ENCODE measurements at places on chromosomes 11 and 22. TPM values are rescaled to one million over a fixed set of nuclear protein-coding genes. Genes with fewer than 3 reads are reported as not detected.

DNA sequence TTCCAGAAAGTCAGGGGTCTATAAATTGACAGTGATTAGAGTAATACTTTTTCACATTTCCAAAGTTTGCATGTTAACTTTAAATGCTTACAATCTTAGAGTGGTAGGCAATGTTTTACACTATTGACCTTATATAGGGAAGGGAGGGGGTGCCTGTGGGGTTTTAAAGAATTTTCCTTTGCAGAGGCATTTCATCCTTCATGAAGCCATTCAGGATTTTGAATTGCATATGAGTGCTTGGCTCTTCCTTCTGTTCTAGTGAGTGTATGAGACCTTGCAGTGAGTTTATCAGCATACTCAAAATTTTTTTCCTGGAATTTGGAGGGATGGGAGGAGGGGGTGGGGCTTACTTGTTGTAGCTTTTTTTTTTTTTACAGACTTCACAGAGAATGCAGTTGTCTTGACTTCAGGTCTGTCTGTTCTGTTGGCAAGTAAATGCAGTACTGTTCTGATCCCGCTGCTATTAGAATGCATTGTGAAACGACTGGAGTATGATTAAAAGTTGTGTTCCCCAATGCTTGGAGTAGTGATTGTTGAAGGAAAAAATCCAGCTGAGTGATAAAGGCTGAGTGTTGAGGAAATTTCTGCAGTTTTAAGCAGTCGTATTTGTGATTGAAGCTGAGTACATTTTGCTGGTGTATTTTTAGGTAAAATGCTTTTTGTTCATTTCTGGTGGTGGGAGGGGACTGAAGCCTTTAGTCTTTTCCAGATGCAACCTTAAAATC is 5.3 kb downstream of the MALAT1 start:
- H3K4me3 ChIP-seq = peak overlapping the region; percentile 100
- peaks cover 48% of the 10 kb centered on the region for H3K36me3 ChIP-seq
- no peak for DNase-seq
- no peaks in the 10 kb centered on the region for H3K27me3 ChIP-seq
- peaks cover 28% of the 10 kb centered on the region for H3K4me1 ChIP-seq

GRIA4 gene
- not detected for polyA plus RNA-seq

DNA sequence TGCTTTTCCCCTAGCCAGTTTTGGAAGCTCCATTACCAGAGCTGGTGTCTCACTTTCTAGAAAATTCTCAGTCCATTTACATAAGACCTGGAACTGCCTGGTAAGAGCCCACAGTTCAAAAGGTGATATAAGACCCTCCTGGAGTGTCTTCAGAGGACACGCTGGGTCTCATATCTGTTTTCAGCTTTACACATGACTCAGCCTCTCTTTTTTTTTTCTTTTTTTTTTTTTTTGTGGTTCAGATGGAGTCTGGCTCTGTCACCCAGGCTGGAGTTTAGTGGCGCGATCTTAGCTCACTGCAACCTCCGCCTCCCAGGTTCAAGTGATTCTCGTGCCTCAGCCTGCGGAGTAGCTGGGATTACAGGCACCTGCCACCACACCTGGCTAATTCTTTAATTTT is 30.7 kb downstream of the WEE1 start:
- no peaks in the 10 kb centered on the region for H3K4me1 ChIP-seq
- no peaks in the 10 kb centered on the region for H3K27me3 ChIP-seq
- no peaks in the 10 kb centered on the region for H3K36me3 ChIP-seq
- H3K27ac ChIP-seq = no peak overlapping the region

OR52D1 gene
- polyA plus RNA-seq = not detected

DNA sequence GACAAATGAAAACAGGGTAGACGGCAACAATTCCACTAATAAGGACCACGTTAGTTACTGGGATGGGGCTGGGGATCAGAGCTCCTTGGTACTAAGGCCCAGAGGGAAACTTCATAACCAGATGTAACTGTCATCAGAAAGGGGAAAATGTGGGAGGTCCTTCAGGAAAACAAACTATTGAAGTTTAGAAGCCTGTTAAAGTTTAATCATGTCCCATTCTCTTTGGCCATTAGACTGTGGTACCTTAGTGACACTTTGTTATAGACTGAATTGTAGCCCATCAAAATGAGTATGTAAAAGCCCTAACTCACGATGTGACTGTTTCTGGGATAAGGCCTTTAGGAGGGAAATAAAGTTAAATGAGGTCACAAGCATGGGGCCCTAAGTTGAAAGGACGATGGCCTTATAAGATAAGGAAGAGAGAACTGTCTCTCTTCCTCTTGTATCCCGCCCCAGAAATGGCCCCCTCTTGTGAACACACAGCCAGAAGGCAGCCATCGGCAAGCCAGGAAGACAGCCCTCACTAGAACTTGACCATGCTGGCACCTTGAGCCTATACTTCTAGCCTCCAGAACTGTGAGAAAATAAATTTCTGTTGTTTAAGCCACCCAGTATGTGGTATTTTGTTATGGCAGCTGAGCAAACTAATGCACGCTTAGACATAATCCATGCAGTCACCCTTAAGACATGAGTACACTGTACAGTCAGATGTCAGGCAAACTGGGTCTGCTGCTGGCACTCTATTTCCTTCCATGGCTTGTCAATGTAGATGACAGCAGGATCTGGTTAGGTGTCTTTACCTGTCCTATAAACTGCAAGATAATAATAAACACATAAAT is 26.9 kb upstream of the USP47 start:
- H3K4me1 ChIP-seq = peaks cover 20% of the 10 kb centered on the region
- no peak for DNase-seq
- peak overlapping the region; percentile 87 for H3K27ac ChIP-seq
- H3K4me3 ChIP-seq = no peak overlapping the region
- H3K27me3 ChIP-seq = no peaks in the 10 kb centered on the region

OR5D13 gene
- polyA plus RNA-seq = not detected

SYNGR1 gene
- 3.6 TPM for polyA plus RNA-seq

- H3K4me1 ChIP-seq = no peaks in the 10 kb centered on the region
- H3K36me3 ChIP-seq = no peaks in the 10 kb centered on the region
- no peak overlapping the region for H3K4me3 ChIP-seq
These were observed 95.2 kb downstream of the MRTFA start for GRCh38 chr22:40541300-40541699.

- no peak for DNase-seq
- peaks cover 9% of the 10 kb centered on the region for H3K4me1 ChIP-seq
- no peak overlapping the region for H3K4me3 ChIP-seq
- no peaks in the 10 kb centered on the region for H3K36me3 ChIP-seq
- no peaks in the 10 kb centered on the region for H3K27me3 ChIP-seq
- H3K27ac ChIP-seq = no peak overlapping the region
These were observed 2.5 kb upstream of the APOL4 start for GRCh38 chr22:36204001-36204631.

- no peak for DNase-seq
- no peak overlapping the region for H3K27ac ChIP-seq
- H3K36me3 ChIP-seq = no peaks in the 10 kb centered on the region
These were observed 413.9 kb downstream of the TENM4 start for GRCh38 chr11:79026803-79027445.

MYO7A gene
- 8.3 TPM for polyA plus RNA-seq

- H3K36me3 ChIP-seq = no peaks in the 10 kb centered on the region
- H3K4me1 ChIP-seq = peaks cover 5% of the 10 kb centered on the region
- H3K4me3 ChIP-seq = no peak overlapping the region
- H3K27me3 ChIP-seq = no peaks in the 10 kb centered on the region
These were observed 5.2 kb upstream of the SMTN start for GRCh38 chr22:31075961-31076360.

GRCh38 chr11:113043698-113044097 is 82.5 kb downstream of the NCAM1 start:
- DNase-seq = no peak
- H3K27ac ChIP-seq = no peak overlapping the region
- no peak overlapping the region for H3K4me3 ChIP-seq
- no peaks in the 10 kb centered on the region for H3K4me1 ChIP-seq
- no peaks in the 10 kb centered on the region for H3K27me3 ChIP-seq
- H3K36me3 ChIP-seq = no peaks in the 10 kb centered on the region

DNA sequence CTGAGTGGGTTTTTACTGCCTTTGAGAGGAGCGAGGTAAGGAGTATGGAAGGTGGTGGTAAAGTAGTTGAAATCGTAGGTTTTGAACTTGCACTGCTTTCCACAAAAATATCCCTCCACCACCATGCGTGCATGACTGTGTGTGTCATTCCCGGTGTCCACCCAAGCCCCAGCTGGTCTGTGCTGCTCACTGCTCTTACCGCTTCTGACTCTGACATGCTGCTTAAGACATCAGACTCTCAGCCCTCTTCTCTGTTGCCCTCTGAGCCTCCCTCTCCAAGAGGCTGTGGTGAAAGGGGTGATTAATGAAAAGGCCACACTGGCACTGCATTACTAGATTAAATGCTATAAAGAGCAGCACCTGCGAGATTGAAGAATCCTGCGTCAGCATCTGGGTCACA is 128.7 kb downstream of the SPATA19 start:
- no peaks in the 10 kb centered on the region for H3K4me1 ChIP-seq
- no peak overlapping the region for H3K27ac ChIP-seq
- no peak for DNase-seq
- no peaks in the 10 kb centered on the region for H3K27me3 ChIP-seq
- no peaks in the 10 kb centered on the region for H3K36me3 ChIP-seq
- no peak overlapping the region for H3K4me3 ChIP-seq

- peaks cover 2% of the 10 kb centered on the region for H3K27me3 ChIP-seq
- DNase-seq = peak; percentile 29
- H3K4me1 ChIP-seq = no peaks in the 10 kb centered on the region
- H3K36me3 ChIP-seq = no peaks in the 10 kb centered on the region
- no peak overlapping the region for H3K4me3 ChIP-seq
These were observed 173.9 kb upstream of the B3GAT1 start for GRCh38 chr11:134585666-134586610.

DNA sequence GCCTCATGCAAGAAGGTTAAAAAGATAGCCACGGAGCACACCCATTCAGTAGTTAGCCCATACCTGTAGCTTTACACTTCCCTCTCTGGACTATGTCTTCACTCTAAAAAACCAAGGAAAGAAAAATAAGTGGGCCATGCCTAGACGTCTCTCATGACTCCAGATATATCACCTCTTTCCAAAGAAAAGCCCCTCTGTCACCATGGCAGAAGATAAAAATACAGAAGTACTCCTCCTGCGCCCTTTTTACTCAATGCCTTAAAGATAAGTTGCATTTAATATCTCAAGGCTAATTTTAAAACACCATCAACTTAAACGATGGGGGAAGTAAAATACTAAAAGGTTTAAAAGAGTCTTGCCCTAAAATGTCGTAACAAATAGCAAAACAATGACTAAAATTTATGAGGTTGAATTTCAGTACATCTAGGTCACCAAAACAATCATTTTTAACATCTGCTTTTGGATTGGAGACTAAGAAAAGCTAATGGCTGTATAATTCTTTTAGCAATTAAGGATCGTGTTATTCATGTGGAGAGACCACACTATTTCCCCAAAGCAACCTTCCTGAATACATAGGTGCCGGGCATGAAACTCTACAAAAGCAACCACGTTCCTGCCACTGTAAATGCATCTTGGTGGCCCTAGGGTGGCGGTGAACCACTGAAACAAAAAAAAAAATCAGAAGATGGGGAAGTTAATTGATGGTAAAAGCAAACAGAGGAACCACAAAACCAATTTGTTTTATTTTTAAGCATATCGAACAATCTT is 46.0 kb downstream of the CELF1 start:
- peaks cover 38% of the 10 kb centered on the region for H3K4me1 ChIP-seq
- H3K27me3 ChIP-seq = no peaks in the 10 kb centered on the region
- no peak overlapping the region for H3K4me3 ChIP-seq
- H3K27ac ChIP-seq = no peak overlapping the region
- DNase-seq = no peak

TMEM191C gene
- not detected for polyA plus RNA-seq

GRCh38 chr22:31970490-31971444 is 26.4 kb downstream of the YWHAH start:
- peak overlapping the region; percentile 41 for H3K4me3 ChIP-seq
- H3K27ac ChIP-seq = peak overlapping the region; percentile 9
- H3K36me3 ChIP-seq = no peaks in the 10 kb centered on the region
- H3K4me1 ChIP-seq = peaks cover 3% of the 10 kb centered on the region
- H3K27me3 ChIP-seq = no peaks in the 10 kb centered on the region
- DNase-seq = peak; percentile 97

DNA sequence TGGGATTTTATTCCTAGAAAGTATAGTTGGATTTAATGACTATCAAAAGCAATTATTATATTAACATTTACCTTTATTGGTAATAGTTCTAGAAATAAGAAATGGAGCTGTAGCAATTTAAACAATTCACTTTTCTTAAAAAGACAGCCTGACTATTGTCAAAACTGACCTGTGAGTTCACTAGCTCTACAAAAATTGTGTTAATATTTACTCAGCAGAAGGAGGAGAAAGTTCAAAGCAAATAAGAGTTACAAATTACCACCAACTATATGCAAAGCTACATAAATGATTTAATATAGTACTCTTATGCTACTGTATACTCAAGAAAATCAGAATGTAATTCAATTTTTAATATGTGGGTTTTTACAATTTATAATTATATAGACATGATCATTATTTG is 310.0 kb downstream of the DCDC1 start:
- no peak overlapping the region for H3K27ac ChIP-seq
- H3K27me3 ChIP-seq = no peaks in the 10 kb centered on the region
- H3K4me3 ChIP-seq = no peak overlapping the region
- H3K36me3 ChIP-seq = no peaks in the 10 kb centered on the region

- no peaks in the 10 kb centered on the region for H3K36me3 ChIP-seq
- H3K27ac ChIP-seq = no peak overlapping the region
- peaks cover 9% of the 10 kb centered on the region for H3K4me1 ChIP-seq
- no peak for DNase-seq
- no peak overlapping the region for H3K4me3 ChIP-seq
These were observed 753.7 kb downstream of the NTM start for GRCh38 chr11:132123854-132124835.

DNA sequence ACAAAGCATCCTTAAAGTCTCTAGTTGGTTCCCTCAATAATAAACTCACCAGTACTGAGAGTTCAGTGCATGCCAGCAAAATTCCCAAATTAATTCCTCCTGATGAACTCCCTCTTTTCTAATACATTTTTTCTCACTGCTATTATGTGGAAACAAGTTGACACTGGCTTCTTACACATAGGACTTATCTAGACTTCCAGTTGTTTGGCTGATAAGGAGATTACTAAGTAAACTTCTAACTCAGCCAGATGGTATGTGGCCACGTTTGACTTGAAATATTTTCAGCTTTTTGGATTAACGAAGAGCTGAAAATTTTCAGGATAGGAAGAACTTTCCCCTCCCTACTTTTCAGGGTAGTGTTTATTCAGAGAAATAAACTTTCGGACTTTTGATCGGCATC is 1154.2 kb upstream of the TENM4 start:
- H3K4me3 ChIP-seq = no peak overlapping the region
- H3K27ac ChIP-seq = no peak overlapping the region
- H3K4me1 ChIP-seq = no peaks in the 10 kb centered on the region
- no peaks in the 10 kb centered on the region for H3K36me3 ChIP-seq

GRCh38 chr22:50016988-50017700 is 4.6 kb upstream of the IL17REL start:
- DNase-seq = no peak
- no peak overlapping the region for H3K4me3 ChIP-seq
- H3K4me1 ChIP-seq = no peaks in the 10 kb centered on the region
- peaks cover 2% of the 10 kb centered on the region for H3K27me3 ChIP-seq
- no peaks in the 10 kb centered on the region for H3K36me3 ChIP-seq

ESRRA gene
- 55.3 TPM for polyA plus RNA-seq

CECR2 gene
- 2.0 TPM for polyA plus RNA-seq

OOSP3 gene
- not detected for polyA plus RNA-seq

- DNase-seq = peak; percentile 25
- no peak overlapping the region for H3K4me3 ChIP-seq
- H3K36me3 ChIP-seq = no peaks in the 10 kb centered on the region
- no peak overlapping the region for H3K27ac ChIP-seq
These were observed 1048.4 kb downstream of the BRD1 start for GRCh38 chr22:48779211-48779643.

GRAMD4 gene
- polyA plus RNA-seq = 2.7 TPM
